ENCODE measurements at places on chromosomes 4 and X. TPM values are rescaled to one million over a fixed set of nuclear protein-coding genes. Genes with fewer than 3 reads are reported as not detected.

MXRA5 gene
- total RNA-seq = 0.44 TPM

RENBP gene
- 19.0 TPM for total RNA-seq

KCTD8 gene
- 0.35 TPM for total RNA-seq

TCEAL7 gene
- 16.2 TPM for total RNA-seq

NDNF gene
- total RNA-seq = not detected

CXCR3 gene
- not detected for total RNA-seq

FAM90A26 gene
- total RNA-seq = not detected

KCND1 gene
- 0.78 TPM for total RNA-seq

ADAM29 gene
- total RNA-seq = not detected

GAGE12C gene
- not detected for total RNA-seq

TMEM31 gene
- not detected for total RNA-seq

CLOCK gene
- 15.2 TPM for total RNA-seq

SLC34A2 gene
- not detected for total RNA-seq

NIPAL1 gene
- total RNA-seq = 3.3 TPM

KLF8 gene
- total RNA-seq = 0.99 TPM

DKK2 gene
- 0.06 TPM for total RNA-seq
